Activated CD4-positive, alpha-beta T cell treated with anti-CD3 and anti-CD28 coated beads for 4 hours (primary cell): ENCODE measurements at places on chromosomes 6 and 20.

GRCh38 chr6:163123098-163123497 is 291.4 kb upstream of the QKI start:
- DNase-seq = no peak

- no peak for DNase-seq
Measured at GRCh38 chr6:152241013-152241766, 396.0 kb downstream of the SYNE1 start.

DNA sequence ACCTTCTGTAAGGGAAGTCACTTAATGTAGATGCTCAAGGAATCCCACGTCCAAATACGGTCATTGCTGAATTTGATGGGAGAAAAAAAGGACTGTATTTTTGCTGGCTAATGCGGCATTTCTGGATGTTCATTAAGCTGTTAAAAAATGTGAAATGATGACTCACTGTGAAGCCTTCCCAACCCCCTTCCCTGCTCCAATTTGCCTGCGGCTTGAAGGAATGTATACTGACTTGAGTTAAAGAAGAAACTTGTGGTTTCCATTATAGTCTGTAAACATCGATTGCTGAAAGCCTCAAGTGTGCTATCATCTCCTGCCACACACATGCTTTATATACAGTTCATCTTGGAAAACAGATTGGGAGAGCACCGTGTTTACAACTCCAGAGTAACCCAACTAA is 249.1 kb upstream of the JAG1 start:
- DNase-seq = no peak

- DNase-seq = no peak
Measured at GRCh38 chr6:107083047-107083768, 32.1 kb downstream of the BEND3 start.

DNA sequence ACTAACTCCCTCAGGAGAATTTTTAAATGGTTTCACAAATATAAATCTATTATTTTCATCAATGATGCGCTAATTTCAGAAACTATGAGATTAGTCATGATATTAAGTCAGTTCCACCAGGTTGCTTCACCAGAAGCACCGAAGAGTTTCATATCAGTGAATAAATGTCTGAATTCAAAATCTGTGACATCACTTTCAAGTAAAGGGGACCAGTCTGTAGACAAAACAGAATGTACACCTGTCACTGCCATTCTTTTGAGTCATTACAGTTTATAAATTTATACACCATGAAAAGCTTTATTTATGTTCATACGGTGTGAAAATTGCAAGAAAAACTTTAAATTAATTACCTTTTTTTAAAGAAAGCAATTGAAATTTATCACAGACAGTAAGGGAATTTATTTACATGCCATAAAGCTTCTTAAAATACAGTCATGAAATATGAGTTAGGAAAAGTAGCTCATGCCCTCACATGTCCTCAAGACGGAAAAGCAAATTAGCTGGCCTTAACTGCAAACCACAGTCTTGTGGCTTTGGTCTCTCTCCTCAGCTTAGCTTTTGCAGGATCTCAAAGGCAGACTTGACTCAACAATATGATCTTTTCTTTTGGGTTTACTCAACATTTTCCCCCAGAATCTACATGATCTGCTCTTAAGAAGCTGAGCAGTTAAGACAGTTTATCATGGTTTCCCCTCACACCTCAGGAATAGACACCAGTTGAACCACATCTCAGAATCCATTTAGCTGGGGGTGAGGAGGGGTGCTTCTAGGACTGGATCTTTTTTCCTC is 177.7 kb upstream of the MCHR2 start:
- DNase-seq = no peak

DNA sequence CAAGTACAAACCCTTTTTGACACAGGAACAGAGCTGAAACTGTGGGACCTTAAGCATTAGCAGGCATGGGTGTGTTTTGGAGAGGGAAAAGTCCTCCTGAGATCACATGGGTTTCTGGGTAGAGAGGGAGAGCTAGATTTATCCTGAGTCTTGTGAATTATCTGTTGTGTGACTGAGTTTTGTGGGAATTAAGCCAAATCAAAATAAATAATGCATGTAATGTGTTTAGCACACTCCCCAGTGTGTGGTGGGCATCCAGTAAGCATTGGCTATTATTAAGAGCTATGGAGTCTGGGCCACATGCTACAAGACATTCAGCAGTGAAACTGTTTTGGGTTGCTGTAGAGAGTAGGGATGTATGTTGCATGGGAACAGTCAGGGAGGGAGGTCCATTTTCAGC is 75.3 kb upstream of the JAG1 start:
- no peak for DNase-seq

GRCh38 chr6:46220352-46221221 is 49.8 kb upstream of the ENPP5 start:
- no peak for DNase-seq

DNA sequence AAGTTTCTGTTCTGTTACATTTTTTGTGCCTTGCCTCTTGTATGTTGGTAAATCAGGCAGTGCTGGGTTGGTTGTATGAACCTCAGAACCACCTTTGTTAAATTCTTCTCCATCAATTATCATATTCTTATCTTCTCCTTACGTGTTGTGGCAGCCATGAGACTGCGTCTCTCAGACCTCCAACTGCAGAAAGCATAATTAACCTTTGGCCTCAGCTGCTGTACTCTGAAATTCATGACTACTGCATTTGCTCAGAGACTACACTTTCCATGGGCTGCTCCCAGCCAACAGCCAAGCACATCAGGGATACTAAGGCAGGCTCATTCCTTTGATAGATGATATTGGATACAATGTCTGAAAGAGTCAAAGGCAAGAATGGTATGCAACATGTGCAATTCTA is 15.1 kb upstream of the SNX3 start:
- no peak for DNase-seq

DNA sequence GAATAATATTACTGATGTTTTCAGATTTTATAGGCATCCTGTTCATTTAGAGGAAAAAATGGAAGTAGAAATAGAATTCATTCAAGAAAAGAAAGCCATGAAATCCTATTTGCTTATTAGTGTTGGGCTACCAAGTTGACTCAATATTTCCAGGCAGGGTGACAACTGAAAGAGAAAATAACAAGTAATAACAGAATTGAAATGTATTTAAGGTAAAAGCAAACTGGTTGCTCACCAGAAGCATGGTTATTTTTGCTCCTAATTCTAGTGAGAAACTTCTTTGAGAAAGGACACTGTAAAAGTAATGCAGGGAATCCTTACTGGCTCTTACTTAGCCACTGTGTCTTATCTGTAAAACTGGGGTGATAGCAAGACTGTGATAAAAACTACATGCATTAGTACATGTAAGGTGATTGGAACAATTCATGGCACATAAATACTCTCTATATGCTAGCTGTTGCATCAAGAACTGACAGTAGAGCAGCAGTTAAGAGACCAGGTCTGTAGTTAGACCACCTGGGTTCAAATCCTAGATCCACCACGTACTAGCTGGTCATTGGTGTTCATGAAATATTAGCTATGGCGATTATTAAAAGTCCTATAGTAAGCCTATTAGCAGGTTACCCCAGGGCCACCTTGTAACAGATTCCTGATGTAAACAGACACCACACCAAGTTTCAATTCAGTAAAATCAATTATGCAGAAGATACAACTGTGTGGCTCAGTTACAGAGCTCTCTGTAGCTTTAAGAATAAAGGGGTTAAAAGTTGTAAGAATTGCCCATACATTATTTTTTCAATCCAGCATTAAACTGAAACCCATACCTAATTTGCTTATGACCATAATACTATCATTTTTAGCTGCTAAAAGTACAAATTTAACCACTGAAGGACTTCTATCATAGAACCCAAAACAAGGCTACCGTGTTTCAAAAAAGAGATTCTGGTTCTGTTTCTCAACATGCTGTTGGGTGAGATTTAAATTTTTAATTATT is 159.2 kb upstream of the COL21A1 start:
- DNase-seq = no peak

- DNase-seq = no peak
Measured at GRCh38 chr6:122180132-122180531, 219.3 kb upstream of the HSF2 start.
